ENCODE measurements at places on chromosomes 3 and 15. TPM values are rescaled to one million over a fixed set of nuclear protein-coding genes. Genes with fewer than 3 reads are reported as not detected.

GPR15 gene
- total RNA-seq = 29.8 TPM

RAB6B gene
- not detected for total RNA-seq

ARHGAP31 gene
- 4.0 TPM for total RNA-seq

SPATA12 gene
- 0.13 TPM for total RNA-seq

TM4SF4 gene
- total RNA-seq = not detected

CACNA2D3 gene
- total RNA-seq = 0.42 TPM

GOLGA6D gene
- total RNA-seq = not detected

- peak; percentile 5 for DNase-seq
These were observed 3.6 kb downstream of the HGD start for GRCh38 chr3:120678331-120678947.

GRCh38 chr3:52233968-52234367, 5.0 kb downstream of the TWF2 start:
- no peak for DNase-seq

DNA sequence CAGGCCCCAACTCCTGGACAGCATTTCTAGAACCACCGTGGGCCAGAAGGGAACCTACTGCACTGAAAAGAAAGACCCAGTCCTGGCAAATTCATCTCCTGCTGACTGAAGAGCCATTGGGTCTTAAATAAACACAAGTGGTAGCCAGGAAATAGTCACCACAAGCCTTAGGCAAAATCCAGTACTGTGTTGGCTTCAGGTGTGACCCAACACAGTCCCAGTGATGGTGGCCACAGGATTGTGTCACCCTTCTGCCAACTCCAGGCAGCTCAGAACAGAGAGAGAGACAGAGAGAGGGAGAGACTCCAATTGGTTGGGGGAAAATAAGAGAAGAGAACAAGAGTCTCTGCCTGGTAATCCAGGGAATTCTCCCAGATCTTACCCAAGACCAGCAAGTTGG, 23.1 kb downstream of the NEDD4 start:
- no peak for DNase-seq

DNA sequence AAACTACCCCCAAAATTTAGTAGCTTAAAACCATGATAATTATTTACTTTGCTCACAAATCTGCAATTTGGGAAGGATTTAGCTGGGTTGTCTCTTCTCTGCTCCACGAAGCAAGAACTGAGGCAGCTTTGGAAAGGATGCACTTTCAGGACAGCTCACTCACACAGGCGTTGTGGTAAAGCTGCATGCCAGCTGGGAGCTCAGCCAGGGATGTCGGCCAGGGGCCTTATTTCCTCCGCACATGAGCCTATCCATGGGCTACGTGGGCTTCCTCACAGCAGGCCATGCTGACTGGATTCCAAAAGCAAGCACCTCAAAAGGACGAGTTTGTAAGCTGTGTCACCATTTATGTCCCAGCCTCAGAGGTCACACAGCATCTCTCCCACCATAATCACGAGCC, 301.3 kb upstream of the IGF1R start:
- no peak for DNase-seq

DNA sequence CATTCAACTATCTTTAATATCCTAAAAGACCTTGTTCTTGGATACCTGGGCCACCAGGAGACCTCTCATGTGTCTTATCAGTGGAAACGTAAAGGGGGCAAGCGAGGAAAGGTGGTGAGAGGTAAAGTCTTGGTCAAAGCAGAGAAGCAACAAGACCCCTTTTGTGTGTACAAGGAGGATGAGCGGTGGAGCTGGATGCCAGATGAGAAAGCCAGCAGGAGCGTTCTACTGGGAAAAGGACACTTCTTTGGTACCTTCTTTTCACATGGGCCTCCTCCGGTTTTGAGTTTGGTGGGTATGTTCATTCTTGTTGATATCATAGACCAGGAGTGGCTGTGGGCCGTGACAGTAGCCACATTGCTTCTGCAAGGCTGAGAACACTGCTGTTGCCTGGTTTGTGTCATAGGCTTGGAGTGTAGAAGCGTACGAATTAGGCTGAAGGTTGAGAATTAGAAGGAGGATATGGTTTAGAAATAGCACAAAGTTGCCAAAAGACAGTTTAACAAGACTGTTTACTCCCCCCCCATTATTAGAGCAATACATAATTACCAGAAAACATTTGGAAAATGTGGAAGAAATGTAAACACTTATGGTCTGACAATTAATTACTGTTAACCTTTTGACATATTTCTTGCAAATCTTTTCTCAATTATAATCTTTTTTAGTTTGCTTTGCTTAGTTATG, 46.8 kb upstream of the VILL start:
- no peak for DNase-seq

DNA sequence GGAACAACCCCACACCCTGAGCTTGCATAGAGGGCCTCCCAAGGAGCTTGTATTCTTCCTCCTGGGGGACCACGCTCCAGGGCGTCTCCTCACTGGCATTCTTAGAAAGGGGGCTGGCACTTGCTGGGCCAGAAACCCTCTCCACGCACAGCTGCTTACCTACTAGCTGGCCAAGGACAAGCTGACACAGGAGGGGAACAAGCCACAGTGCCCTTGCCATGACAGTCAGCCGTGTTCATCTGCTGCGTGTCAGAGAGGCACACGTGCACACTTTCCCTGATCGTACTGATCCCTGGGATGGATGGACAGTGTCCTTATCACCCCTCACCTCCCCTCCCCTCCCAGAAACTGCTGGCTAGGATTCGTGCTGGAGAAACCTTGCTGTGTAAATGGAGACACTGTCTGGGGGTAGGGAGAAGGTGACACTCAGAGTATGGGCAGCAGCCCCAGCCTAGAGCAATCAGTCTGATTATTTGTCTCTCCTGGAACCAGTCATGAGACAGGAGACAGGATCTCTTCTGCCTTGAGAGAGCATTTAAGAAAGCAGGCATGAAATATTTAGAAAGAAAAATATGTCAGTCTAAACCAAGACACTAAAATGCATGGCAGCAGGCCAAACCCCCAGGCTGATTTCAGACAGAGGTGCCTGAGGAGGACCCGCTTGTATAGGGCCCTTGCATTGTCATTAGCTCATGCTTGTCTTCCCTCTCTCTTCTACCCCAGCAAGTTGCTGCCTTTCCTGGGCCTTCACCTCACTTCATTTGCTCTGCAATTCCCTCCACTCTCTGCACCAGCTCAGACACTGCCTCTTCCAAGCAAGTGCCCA, 311.8 kb upstream of the TRIM42 start:
- DNase-seq = no peak

DNA sequence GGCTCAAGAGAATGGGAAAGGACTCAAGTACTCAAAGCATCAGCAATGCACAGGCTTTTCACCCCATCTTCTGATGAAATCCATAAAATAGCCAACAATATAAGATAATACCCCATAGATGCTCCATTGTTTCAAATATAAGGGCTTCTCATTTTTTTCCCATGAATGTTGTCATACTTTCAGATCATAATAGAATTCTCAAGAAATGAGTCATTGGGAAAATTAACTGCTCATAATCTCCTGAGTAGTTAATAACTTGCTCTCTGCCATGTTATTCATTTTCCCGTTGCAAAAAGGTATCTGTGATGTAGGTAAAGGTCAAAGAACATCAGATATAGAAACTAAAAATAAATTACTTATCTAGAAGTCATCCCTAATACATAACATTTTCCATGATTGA, 121.9 kb downstream of the NSUN3 start:
- DNase-seq = no peak

GRCh38 chr15:62145015-62145735, 19.9 kb downstream of the C2CD4B start:
- no peak for DNase-seq

DNA sequence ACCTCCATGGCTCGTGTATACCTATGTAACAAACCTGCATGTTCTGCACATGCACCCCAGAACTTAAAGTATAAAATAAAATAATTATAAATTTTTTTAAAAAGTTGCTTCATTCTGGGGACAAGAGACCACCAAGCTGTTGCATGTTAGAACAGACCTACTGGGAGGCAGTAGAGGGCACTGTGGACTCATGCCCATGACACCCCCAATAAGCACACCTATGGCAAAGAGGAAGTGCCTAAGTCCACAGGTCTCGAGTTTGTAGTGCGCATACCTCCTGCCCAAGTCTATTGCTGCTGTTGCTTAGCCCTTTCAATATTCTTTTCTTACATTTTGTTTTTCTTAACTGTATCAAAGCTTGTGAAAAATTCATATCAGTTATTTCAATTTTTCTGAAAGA, 267.9 kb upstream of the THBS1 start:
- peak; percentile 8 for DNase-seq

- no peak for DNase-seq
These were observed 133.9 kb downstream of the DIPK2A start for GRCh38 chr3:144105542-144105941.

GRCh38 chr15:66625974-66626373, 60.2 kb upstream of the LCTL start:
- DNase-seq = no peak

- no peak for DNase-seq
These were observed 10.6 kb downstream of the TMEM40 start for GRCh38 chr3:12748477-12748876.

- no peak for DNase-seq
These were observed 13.6 kb downstream of the KLF15 start for GRCh38 chr3:126343649-126344035.

GRCh38 chr3:34033839-34034238, 235.4 kb downstream of the PDCD6IP start:
- no peak for DNase-seq

DNA sequence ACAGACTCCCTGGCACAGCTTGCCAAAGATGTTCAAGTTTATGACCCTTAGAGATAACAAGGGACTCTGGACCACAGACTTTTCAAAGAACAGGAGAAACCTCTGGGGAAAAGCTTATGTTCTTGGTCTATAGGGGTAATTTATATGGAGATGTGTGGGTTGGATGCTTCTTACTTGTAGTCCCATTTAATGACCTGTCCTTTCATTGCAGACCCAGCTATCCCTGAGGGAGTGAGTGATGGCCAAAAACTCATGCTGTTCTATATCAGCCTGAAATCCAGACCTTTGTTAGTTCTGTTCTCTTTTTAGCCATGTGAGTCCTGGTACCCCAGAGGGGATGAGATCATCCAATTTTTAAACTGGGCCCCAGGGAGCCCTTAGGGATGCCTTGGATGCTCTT, 43.7 kb upstream of the MRPL3 start:
- DNase-seq = no peak

- no peak for DNase-seq
These were observed 8.5 kb downstream of the XPC start for GRCh38 chr3:14169871-14170270.

GRCh38 chr15:37586976-37587375, 347.5 kb upstream of the TMCO5A start:
- DNase-seq = no peak

DNA sequence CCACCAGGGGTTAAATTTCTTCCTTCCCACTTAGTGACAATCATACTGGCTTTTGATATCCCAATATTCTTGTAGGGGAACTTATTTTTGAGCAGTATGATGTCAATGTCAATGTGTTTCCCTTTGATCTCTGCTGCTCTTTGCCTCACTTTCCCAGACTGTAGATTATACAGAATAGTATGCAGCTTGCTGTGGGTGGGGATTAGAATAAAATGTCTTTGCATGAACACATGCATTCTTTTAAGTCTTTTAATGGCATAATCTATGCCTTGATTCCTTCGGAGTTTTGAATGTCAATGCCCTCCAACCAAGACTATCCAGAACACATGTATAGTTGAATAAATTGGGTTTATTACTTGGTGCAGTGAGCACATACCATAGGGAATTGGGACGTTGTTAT, 125.5 kb downstream of the IL20RB start:
- DNase-seq = no peak

- DNase-seq = no peak
These were observed 100.5 kb upstream of the NECTIN3 start for GRCh38 chr3:110971010-110971601.

GRCh38 chr15:89870006-89870405, 23.8 kb downstream of the AP3S2 start:
- DNase-seq = no peak

GRCh38 chr3:72050771-72051170, 265.8 kb upstream of the PROK2 start:
- DNase-seq = no peak

GRCh38 chr15:55802600-55803376, 59.8 kb upstream of the PRTG start:
- DNase-seq = no peak

- DNase-seq = no peak
These were observed 107.9 kb downstream of the ATG7 start for GRCh38 chr3:11379824-11380701.

- DNase-seq = no peak
These were observed 252.0 kb downstream of the NR2F2 start for GRCh38 chr15:96582473-96582872.

- DNase-seq = no peak
These were observed 671.1 kb downstream of the TBL1XR1 start for GRCh38 chr3:176526225-176526624.

- no peak for DNase-seq
These were observed 16.5 kb downstream of the CCRL2 start for GRCh38 chr3:46423588-46423987.

GRCh38 chr3:129087138-129087702, 26.6 kb downstream of the GP9 start:
- no peak for DNase-seq

DNA sequence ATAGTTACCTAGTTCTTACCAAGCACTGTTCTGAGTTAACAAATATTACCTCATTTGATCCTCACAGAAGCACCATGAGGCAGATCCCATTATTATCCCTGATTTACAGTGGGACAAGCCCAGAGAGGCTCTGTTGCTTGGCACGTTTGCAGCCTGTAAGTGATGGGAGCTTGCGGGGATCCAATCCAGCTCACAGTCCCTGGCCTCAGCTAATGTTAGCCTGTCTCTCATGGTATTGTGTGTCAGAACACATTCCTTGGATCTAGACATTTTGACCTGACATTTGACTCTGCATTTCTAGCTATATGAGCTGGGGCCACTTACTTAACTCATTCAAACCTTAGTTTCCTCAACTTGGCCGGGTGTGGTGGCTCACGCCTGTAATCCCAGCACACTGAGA, 246.9 kb upstream of the LRTM1 start:
- no peak for DNase-seq

- DNase-seq = peak; percentile 42
These were observed 15.7 kb downstream of the KIF9 start for GRCh38 chr3:47266709-47267489.

GRCh38 chr3:32817257-32817557, 590 bp upstream of the TRIM71 start:
- DNase-seq = no peak

GRCh38 chr15:57667171-57667849, 39.2 kb upstream of the POLR2M start:
- DNase-seq = no peak

DNA sequence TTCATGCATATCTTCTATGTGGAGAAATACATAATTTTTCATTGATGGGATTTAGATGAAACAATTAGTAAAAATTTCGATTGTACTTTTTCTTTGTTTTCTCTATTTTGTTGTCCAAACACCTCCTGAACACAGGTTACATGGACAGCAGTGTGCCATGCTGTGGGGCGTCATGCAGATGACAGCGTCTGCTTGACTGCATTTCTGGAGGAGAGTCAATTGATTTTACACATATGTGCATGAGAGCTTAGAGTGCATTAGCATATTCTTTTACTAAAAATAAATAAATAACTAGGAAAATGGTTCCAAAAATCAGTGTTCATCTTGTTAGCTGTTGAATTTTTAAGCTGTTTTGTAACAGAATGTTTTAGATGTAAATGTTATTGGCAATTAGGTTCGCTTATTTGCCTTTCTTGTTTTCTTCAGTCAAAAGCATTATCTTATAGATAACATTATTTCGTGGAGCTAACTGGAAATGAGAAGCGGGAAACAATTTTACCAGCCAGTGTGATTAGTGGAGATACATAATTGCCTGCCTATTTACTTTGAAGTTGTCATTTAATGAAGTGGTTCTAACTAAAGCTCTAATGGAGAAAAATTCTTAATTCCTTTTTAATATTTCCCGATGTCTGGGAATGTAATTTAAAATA, 82.7 kb upstream of the VGLL3 start:
- no peak for DNase-seq

All from OCI-LY7 (cell line).